ENCODE measurements at places on chromosomes 6 and 20. TPM values are rescaled to one million over a fixed set of nuclear protein-coding genes. Genes with fewer than 3 reads are reported as not detected.

- H3K27me3 ChIP-seq = no peaks in the 10 kb centered on the region
- H3K36me3 ChIP-seq = no peaks in the 10 kb centered on the region
- H3K4me3 ChIP-seq = no peak overlapping the region
- no peak for DNase-seq
- H3K4me1 ChIP-seq = no peaks in the 10 kb centered on the region
These were observed 770.3 kb upstream of the SLC35B3 start for GRCh38 chr6:9205645-9206044.

GRCh38 chr6:156449128-156449527, 328.1 kb upstream of the ARID1B start:
- no peak for DNase-seq
- no peaks in the 10 kb centered on the region for H3K27me3 ChIP-seq
- H3K4me3 ChIP-seq = no peak overlapping the region
- no peak overlapping the region for H3K27ac ChIP-seq
- H3K4me1 ChIP-seq = peaks cover 5% of the 10 kb centered on the region

DNA sequence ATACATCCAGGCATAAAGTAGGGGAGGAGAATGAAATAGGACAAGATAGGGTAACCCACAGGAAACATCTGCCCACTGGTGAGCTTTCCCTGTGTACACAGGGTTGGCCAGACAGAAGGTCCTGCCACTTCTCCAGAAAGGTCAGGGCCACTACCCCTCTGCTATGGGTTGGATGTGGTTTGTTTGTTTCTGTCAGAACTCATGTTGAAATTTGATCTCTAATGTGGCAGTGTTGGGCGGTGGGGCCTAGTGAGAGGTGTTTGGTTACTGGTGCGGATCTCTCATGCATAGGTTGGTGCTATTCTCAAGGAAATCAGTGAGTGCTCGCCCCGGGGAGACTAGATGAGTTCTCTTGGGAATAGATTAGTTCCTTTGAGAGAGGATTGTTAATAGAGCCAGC, 15.6 kb upstream of the MAS1 start:
- H3K27ac ChIP-seq = no peak overlapping the region
- H3K4me3 ChIP-seq = no peak overlapping the region
- H3K36me3 ChIP-seq = no peaks in the 10 kb centered on the region
- DNase-seq = no peak
- H3K27me3 ChIP-seq = no peaks in the 10 kb centered on the region
- H3K4me1 ChIP-seq = no peaks in the 10 kb centered on the region

The BPIFB1 gene
- total RNA-seq = 0.10 TPM

DNA sequence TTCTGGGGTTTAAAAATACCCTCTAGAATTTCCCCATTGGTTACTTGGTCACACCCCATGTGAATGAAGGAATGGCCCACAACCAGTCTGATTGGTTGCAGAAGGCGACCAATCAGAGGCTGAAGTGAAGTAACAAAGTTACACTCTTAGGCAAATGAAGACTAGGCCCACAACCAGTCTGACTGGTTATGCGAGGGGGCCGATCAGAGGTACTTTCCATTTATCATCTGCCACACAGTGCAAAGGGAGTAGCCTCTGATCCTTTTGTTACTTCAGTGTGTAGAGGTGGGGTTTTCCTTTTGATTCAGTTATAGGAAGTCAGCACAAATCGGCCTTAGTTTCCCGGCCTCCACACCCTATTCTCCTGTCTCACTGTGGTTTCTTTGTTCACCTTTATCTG, 61.2 kb upstream of the SGK1 start:
- H3K36me3 ChIP-seq = no peaks in the 10 kb centered on the region
- no peaks in the 10 kb centered on the region for H3K4me1 ChIP-seq
- H3K27me3 ChIP-seq = no peaks in the 10 kb centered on the region

- no peaks in the 10 kb centered on the region for H3K27me3 ChIP-seq
- H3K4me1 ChIP-seq = no peaks in the 10 kb centered on the region
- no peak for DNase-seq
- H3K27ac ChIP-seq = no peak overlapping the region
These were observed 431.7 kb upstream of the MAP3K7 start for GRCh38 chr6:91018586-91018985.

DNA sequence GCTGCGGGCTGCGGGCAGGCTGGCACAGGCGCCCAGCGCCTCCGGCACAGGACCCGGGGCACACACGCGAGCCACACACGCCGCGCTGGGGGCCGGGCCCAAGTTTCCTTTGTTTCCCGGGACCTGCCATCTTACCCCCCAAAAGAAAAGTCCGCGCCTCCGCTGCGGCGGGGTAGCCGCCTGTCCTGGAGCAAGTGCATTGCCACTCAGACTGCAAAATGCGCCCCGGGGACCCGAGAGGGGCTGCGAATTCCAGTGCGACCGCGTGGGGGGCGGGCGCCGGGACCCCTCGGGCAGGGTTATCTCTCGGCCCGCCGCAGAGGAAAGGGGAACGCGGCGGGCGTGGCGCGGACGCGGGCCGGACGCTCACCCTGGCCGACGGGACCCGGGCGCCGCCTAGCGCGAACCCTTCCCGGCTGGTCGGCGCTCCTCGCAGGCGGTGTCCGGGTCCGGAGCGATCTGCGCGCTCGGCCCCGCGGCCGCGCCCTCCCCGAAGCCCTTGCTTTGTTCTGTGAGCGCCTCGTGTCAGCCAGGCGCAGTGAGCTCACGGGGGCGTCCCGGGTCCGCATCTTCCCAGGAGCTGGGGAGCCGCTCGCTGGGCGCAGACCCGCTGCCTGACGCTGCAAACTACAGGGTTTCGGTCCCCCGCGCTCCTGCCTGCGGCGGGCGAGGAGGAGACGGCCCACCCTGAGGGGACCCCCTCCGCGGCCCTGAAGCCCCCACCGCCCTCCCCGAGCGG, 639 bp upstream of the CD24 start:
- H3K4me3 ChIP-seq = peak overlapping the region; percentile 55
- no peaks in the 10 kb centered on the region for H3K4me1 ChIP-seq
- DNase-seq = no peak
- peaks cover 32% of the 10 kb centered on the region for H3K27me3 ChIP-seq
- H3K36me3 ChIP-seq = no peaks in the 10 kb centered on the region

DNA sequence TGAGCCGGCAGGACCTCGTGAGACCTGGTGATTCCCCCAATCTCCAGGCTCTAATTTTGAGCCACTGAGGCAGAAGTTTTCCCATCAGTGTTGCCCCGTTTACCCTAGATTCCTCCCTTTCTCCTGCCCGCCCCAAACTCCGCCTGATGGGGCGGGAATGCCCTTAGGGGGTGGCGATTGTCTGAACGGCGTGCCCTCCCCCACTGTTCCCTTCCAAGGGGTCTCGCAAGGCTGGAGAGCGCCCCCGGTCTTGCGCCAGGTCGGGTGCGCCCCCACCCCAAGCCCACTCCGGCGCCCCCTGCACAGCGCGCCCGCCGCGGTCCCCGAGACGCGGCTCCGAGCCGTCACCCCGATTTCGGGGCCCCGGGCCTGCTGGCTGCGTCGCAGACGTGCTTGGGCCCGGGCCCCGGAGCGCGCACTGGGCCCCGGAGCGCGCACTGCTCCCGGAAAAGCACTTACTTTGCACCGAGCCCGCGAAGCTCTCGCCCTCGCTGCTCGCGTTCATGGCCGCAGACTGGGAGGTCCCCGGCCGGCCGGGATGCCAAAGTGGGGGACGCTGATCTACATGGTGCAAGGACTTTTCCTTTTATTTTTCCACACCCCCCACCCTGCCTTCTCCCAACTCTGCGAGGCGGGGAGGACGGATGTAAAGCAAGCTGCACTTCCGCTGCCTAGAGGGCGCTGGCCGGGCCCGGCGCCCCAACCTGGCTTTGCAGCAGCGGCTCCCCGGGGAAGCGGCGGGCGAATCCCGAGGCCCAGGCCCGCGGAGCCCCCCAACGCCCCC, at the start of gene ZFP64:
Gene ZFP64, minus strand, starts transcription at position 648 of the 784 bp plus-strand sequence. Its CDS starts 143 bp downstream, at position 505.
- peaks cover 12% of the 10 kb centered on the region for H3K4me1 ChIP-seq
- peak; percentile 39 for DNase-seq
- H3K36me3 ChIP-seq = 0 out of 2 replicates have a peak, but pooled peaks cover under 1% of the 10 kb centered on the region
- no peaks in the 10 kb centered on the region for H3K27me3 ChIP-seq
- H3K27ac ChIP-seq = peak within 1 kb of the TSS; percentile 89

- H3K4me3 ChIP-seq = no peak overlapping the region
- no peaks in the 10 kb centered on the region for H3K27me3 ChIP-seq
- peaks cover 45% of the 10 kb centered on the region for H3K4me1 ChIP-seq
- peak overlapping the region; percentile 45 for H3K27ac ChIP-seq
These were observed 45.1 kb downstream of the EPB41L2 start for GRCh38 chr6:131017962-131018361.

GRCh38 chr6:108118810-108119768, 44.5 kb upstream of the OSTM1 start:
- H3K27me3 ChIP-seq = peaks cover 16% of the 10 kb centered on the region
- no peaks in the 10 kb centered on the region for H3K36me3 ChIP-seq
- H3K4me3 ChIP-seq = no peak overlapping the region
- no peak overlapping the region for H3K27ac ChIP-seq

- no peaks in the 10 kb centered on the region for H3K4me1 ChIP-seq
- H3K36me3 ChIP-seq = no peaks in the 10 kb centered on the region
- no peak overlapping the region for H3K4me3 ChIP-seq
- H3K27me3 ChIP-seq = no peaks in the 10 kb centered on the region
- DNase-seq = no peak
- H3K27ac ChIP-seq = no peak overlapping the region
These were observed 627.7 kb downstream of the QKI start for GRCh38 chr6:164042212-164042611.

GRCh38 chr20:33711446-33711738, 8.7 kb downstream of the PXMP4 start:
- H3K4me1 ChIP-seq = no peaks in the 10 kb centered on the region
- no peaks in the 10 kb centered on the region for H3K36me3 ChIP-seq
- no peaks in the 10 kb centered on the region for H3K27me3 ChIP-seq
- DNase-seq = no peak
- H3K4me3 ChIP-seq = no peak overlapping the region
- H3K27ac ChIP-seq = no peak overlapping the region

The MAFB gene
- total RNA-seq = 0.28 TPM

- no peak overlapping the region for H3K27ac ChIP-seq
- H3K4me3 ChIP-seq = no peak overlapping the region
- H3K27me3 ChIP-seq = no peaks in the 10 kb centered on the region
- H3K4me1 ChIP-seq = peaks cover 16% of the 10 kb centered on the region
These were observed 13.7 kb upstream of the TBC1D22B start for GRCh38 chr6:37243816-37244370.

GRCh38 chr20:59743308-59743707, 139.0 kb downstream of the PHACTR3 start:
- no peaks in the 10 kb centered on the region for H3K4me1 ChIP-seq
- no peaks in the 10 kb centered on the region for H3K36me3 ChIP-seq
- H3K27ac ChIP-seq = no peak overlapping the region
- DNase-seq = no peak
- H3K27me3 ChIP-seq = no peaks in the 10 kb centered on the region
- H3K4me3 ChIP-seq = no peak overlapping the region

The NAA20 gene
- 65.6 TPM for total RNA-seq

DNA sequence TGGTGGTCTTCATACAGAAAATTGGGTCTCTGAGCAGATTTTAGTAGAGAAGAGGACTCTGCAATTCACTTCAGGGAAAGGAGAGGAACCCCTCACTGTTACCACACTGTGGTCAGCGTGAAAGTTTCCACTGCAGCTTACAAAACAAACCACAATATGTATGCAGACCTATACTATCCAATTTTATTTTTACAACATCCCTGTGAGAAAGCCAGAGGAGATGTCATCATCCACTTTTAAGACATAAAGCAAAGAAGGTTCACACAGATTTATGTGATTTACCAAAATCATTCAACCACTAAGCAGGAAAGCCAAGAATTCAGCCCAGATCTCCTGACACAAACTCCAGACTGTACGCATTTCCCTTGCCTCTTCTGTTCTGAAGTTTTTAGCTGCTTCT, 442.4 kb downstream of the FRK start:
- H3K4me1 ChIP-seq = no peaks in the 10 kb centered on the region
- H3K27ac ChIP-seq = no peak overlapping the region
- H3K27me3 ChIP-seq = no peaks in the 10 kb centered on the region
- DNase-seq = no peak
- H3K4me3 ChIP-seq = no peak overlapping the region

DNA sequence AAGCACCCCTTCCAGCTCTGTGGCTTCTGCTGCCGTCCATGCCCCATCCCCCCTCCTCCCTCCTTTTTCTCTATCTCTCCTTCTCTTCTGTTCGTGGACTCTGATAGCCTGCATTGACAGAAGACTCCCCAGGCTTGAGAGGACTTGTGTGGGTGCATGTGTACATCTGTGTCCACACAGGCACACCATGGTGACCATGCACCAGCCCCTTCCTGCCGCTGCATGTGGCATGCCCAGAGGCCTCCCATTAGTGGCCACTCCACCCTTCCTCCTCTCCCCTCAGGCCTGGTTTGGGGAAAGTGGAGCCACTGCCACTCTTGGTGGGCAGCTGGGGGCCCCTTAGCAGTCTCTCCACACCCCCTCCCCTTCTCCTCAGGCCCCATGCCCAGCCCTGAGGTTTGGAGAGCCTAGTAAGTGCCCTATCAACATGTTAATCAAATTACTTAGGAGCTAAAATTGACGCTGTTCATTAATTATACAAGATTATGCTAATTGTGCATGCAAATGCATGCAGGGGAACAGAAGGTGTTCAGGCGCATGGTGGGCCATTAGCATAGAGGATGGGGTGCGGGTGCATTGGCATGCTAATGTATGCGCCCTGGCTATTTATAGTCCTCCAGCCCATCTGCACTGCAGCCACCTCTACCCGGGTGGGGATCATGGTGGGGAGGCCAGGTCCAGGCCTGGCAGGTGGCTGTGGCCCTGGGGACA, 45.9 kb downstream of the EBF4 start:
- H3K4me3 ChIP-seq = no peak overlapping the region
- H3K27me3 ChIP-seq = no peaks in the 10 kb centered on the region
- no peaks in the 10 kb centered on the region for H3K36me3 ChIP-seq
- no peak overlapping the region for H3K27ac ChIP-seq

The BTBD9 gene
- 12.8 TPM for total RNA-seq

GRCh38 chr6:169778646-169779045, 27.2 kb downstream of the ERMARD start:
- 0 out of 2 replicates have a peak, but pooled peaks cover 2% of the 10 kb centered on the region for H3K36me3 ChIP-seq
- H3K4me3 ChIP-seq = no peak overlapping the region
- no peaks in the 10 kb centered on the region for H3K27me3 ChIP-seq
- H3K27ac ChIP-seq = no peak overlapping the region
- H3K4me1 ChIP-seq = no peaks in the 10 kb centered on the region

GRCh38 chr6:31690231-31691077, 9.6 kb upstream of the LY6G5C start:
- no peak for DNase-seq
- 0 out of 2 replicates have a peak, but pooled peaks cover 5% of the 10 kb centered on the region for H3K36me3 ChIP-seq
- H3K4me3 ChIP-seq = no peak overlapping the region
- H3K27me3 ChIP-seq = no peaks in the 10 kb centered on the region
- no peaks in the 10 kb centered on the region for H3K4me1 ChIP-seq
- no peak overlapping the region for H3K27ac ChIP-seq

The TFAP2D gene
- not detected for total RNA-seq

DNA sequence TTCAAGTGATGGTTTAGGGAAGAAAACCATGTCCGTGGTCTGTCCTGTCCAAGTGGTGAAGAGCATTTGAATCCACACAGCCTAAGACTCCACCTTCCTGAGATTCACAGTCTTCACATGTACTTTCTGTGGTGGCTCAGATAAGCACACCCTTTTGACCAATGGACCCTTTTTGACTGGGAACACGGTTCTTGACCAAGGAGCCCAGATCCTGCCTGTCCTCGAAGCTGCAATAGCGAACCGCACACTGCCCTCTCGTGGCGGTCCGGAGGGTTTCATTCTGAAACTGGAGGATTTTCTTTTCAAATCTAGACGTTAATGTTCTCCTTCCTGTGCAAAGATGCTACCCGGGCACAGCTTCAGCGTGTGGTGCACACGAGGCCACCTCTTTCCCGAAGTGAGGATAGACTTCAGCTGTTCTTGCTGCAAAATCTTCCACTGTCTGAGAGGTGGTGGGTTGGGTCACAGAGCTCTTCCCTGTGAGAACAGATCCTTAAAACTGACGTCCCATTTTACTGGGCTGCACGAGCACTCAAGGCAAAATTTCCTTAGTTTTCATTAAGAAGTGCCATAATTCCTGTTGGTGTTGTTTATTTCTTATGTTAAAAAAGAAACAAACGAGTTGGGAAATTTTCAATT, 90.5 kb downstream of the SYNJ2 start:
- peaks cover 10% of the 10 kb centered on the region for H3K36me3 ChIP-seq
- peaks cover 40% of the 10 kb centered on the region for H3K4me1 ChIP-seq
- no peak overlapping the region for H3K4me3 ChIP-seq
- H3K27ac ChIP-seq = peak overlapping the region; percentile 85
- no peaks in the 10 kb centered on the region for H3K27me3 ChIP-seq
